ENCODE measurements at places on chromosomes 11 and 22.

GRCh38 chr11:62444835-62445234 lies 26.0 kb downstream of the SCGB1A1 start:
- DNase-seq: no peak

DNA sequence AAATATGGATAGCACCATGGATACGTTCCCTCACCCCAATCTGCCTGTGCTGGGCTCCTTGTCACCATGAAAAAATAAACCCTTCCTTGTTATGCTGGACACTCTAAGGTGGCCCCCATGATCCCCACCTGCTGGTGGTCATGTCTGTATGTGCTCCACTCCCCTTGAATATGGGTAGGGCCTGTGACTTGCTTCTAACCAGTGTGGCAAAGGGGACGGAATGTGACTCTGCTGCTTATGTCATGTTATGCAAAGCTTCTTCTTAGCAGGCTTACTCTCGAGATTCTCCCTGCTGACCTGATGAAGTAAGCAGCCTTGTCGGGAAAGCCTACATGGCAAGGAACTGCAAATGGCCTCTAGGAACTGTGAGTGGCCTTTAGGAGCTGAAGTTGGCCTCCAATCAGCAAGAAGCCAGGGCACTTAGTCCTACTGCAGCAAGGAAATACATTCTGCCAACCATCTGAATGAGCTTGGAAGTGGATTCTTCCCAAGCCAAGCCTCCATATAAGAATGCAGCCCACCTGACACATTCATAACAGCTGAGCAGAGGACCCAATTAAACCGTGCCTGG lies 159.9 kb downstream of the CCDC34 start:
- DNase-seq: no peak

DNA sequence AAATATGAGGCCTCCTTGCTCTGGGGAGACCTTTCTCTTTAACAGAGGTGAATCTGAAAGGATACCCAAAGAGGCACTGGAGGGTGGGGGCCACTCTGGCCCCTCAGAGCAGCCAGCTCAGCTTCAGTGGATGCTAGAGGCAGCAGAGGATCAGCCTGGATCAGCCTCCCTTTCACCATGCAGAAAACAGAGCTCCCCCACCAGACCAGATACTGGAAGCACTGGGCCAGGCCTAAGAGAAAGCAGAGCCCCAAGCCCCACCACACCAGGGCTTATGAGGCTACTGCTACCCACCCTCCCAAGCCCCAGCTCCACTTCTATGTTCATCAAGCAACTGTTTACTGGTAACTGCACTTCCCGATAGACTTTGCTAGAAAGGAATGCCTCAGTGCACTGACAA lies 4.0 kb upstream of the SLC43A3 start:
- DNase-seq: no peak

DNA sequence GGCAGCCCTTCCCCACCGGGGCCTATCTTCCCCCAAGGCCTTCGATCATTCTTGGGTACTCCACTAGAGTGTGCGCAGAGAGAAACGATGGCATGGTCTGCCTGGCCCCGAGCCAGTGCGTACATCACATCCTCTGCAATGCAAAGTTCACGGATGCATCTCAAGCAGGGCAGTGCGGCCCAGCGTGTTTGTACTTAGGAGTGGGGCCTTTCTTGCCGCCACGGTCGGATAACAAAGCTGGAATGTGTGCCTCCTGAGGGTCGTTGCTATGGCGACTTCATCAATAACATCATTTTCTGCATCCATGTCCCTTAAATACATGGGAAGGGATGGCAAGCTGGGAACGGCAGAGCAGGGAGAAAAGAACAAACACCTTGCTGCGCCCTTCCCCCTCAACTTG lies 73.9 kb downstream of the SCUBE1 start:
- DNase-seq: no peak

- DNase-seq: no peak
Observed at GRCh38 chr11:16318320-16318719, 38.0 kb downstream of the SOX6 start.

- no peak for DNase-seq
Observed at GRCh38 chr11:35304386-35304775, 115.0 kb downstream of the SLC1A2 start.

- no peak for DNase-seq
Observed at GRCh38 chr11:61174273-61174672, 13.0 kb upstream of the VPS37C start.

DNA sequence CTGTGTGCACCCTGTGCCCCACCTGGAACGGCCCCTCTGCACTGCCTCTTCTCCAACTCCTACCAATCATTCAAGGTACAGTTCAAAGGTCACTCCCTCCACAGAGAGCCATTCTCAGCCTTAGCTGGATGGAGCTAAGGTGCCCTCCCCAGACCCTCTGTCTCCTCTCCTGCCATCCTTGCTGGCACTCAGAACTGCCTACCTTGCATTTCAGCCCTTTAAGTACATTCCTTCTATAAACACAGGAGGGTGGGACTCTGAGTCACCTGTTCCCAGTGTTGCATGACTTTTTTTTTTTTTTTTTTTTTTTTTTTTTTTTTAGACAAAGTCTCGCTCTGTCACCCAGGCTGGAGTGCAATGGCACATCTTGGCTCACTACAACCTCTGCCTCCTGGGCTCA lies 8.6 kb downstream of the TTLL1 start:
- DNase-seq: no peak

DNA sequence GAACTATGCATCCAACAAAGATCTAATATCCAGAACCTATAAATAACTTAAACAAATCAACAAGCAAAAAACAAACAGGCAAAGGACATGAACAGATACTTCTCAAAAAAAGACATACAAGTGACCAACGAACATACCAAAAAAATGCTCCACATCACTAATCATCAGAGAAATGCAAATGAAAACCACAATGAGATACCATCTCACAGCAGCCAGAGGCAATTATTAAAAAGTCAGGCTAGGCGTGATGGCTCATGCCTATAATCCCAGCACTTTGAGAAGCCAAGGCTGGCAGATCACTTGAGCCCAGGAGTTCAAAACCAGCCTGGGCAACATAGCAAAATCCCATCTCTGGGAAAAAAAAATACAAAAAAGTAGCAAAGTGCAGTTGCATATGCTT lies 10.7 kb downstream of the SAA4 start:
- DNase-seq: no peak

DNA sequence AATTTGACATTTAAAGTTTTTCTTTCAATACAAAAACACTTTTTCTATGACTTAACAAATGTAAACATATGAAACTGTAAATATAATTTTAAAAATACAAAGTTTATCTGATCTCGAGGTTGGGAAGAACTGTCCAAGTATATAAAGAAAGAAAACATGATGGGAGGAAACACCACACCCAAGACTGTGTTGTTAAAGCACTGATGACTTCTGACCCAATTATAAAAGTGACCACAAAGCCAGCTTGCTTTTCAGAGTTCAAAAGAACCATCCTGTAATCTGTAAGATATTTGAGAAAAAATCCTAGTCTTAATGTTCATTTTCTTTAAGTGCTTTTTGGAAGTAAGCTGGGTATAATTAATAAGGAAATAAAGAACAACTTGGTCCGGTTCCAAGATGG lies 15.6 kb downstream of the CEP57 start:
- no peak for DNase-seq

DNA sequence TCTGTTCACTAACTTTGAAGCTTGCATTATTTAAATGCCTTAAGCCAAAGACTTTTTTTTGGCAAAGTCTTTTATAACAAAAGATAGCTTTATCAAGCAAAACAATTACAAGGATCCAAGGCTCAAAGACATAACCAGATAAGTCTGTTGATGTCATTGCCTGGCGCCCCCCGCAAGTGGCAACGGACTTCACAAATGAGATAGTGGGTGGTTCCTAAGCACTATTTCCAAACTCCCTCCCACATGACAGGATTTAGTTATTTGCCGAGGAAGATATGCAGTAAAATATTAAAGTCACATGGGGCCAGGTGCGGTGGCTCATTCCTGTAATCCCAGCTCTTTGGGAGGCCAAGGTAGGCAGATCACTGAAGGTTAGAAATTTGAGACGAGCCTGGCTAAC lies 194.2 kb upstream of the DDI1 start:
- DNase-seq: no peak

GRCh38 chr11:34349882-34350281 lies 7.9 kb downstream of the ABTB2 start:
- no peak for DNase-seq

DNA sequence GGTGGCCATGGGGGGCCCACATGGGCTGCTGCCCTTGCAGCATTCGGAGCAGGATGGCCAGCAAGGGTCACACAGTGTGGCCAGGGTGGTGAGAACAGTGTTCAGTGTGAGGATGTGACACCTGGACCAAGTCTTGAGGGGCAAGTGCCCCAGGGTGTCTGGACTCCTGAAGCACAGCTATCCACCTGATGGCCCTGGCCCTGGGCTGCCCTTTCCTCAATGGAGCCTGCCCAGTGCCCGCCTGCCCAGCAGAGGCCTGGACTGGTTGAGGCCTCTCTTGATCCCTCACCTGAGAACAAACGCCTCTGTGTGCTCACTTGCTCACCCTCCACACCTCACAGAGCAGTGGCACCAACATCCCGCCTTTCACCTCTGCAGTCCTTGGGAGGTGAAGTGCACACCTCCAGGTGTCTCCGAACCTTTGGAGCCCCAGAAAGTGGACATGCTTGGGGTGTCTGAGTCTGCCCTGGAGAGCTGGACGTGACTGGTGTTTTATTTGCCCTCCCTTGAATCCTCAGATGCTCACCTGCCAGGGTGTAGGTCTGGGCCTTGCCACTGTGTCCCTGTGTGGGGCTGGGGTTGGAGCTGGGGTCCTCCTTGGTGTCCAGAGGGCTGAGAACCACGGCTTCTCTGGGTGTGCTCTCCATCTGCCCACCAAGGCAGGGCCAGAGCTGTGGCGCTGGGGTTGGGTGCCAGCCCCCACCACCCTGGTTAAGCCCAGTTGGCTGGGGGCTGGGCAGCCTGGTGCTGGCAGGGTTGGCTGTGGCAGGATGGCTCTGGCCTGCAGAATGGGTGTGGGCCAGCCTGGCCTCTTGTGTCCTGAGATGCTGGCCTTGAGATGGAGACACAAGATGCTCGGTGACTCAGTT lies 3.8 kb upstream of the MUC2 start:
- no peak for DNase-seq

DNA sequence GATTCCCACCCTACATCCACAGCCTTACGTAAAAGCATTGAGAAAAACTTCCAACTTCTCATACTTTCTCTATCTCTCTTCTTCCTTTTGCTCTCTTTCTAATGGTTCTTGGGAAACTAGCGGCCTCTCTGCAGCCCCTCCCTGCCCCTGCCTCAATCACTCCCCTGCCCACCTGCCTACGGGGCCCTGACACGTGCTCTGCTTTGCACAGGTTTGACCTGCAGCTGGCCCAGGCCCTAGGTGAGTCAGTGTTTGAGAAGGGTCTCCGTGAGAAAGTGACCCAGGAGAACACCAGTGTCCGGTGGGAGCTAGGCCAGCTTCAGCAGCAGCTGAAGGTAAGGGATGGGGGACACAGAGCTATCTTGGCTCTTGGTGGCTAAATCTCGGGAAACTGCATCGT lies 160.4 kb downstream of the MYO18B start:
- no peak for DNase-seq

- no peak for DNase-seq
Observed at GRCh38 chr11:18720091-18720807, 5.7 kb downstream of the IGSF22 start.

DNA sequence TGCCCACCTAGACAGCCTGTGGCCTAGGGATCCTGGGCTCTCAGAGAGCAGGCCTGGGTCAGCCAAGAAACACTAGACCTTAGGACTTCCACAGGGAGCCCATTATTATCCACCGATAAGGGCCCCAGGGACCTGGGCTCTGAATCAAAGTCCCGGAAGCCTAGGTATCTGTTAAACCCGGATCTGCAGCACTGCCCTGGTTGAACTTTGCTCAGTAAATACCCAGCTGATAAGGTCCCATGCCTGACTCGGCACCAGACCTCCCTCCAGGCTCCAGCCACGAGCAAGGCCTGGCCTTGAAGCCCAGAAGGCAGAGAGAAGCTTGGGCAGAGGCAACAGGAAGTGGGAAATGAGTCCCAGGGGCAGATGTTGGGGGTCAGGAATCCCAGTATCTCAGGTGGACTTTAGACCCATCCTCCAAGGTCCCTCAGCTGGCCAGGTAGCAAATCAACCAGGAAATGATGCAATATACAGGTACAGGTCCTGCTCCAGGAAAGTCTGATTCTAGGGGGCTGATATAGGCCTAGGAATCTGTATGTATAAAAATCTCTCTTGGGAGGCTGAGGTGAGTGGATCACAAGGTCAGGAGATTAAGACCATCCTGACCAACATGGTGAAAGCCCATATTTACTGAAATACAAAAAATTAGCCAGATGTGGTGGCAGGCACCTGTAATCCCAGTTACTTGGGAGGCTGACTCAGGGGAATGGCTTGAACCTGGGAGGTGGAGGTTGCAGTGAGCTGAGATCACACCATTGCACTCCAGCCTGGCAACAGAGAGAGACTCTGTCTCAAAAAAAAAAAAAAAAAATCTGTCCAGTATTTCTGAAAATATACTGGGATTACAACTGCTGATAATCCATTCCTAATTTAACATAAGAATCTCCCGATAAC lies 18.7 kb downstream of the POU2AF1 start:
- DNase-seq: no peak

- DNase-seq: no peak
Observed at GRCh38 chr11:64092761-64093136, 57.0 kb downstream of the FLRT1 start.

DNA sequence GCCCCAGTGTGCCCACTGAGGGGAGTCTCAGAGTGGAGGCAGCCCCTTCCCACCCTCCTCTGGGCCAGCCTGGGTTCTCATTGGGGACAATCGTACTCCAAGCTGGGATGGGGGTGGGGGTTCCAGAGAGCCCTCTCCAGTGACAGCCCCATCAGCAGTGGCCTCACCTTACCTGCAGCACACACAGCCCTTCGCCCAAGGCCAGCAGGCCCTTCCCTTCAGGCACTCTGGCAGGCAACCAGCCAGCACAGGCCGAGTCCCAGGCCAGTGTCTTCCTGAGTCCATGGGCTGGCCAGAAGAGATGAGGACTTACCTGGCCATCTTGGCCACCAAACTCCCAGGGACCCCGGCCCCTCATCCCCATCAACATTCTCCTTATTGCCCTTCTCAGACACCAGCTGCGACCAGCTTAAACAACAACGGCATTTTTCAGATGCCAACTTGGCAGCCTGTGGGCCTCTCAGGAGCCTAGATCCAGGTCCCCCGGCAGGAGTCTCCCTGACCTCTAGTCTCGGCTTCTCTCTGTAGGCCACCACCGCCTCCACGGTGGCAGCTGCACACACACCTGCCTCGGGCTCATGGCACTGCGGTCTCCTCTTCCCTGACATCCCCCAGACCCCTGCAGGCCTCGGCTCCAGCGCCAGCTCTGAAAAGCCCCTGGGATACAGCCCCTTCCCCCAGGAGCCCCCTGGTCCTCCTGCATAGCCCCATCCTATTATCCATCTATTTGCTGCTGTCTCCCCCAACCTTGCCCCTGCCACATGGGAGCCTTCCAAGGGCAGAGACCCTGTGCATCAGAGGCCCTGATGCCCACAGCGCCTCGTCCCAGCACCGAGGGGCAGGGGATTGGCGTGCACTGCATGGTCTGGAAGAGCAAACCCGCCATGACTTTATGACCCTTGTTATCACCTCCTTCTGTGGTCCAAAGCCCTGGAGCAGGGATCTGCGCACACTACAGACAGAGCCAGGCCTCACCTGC lies 111.2 kb upstream of the FGF3 start:
- no peak for DNase-seq
